ENCODE measurements at places on chromosomes 12 and 14.

- DNase-seq, result peak; percentile 40
Observed at GRCh38 chr12:90013409-90013808, 304.8 kb upstream of the ATP2B1 start.

DNA sequence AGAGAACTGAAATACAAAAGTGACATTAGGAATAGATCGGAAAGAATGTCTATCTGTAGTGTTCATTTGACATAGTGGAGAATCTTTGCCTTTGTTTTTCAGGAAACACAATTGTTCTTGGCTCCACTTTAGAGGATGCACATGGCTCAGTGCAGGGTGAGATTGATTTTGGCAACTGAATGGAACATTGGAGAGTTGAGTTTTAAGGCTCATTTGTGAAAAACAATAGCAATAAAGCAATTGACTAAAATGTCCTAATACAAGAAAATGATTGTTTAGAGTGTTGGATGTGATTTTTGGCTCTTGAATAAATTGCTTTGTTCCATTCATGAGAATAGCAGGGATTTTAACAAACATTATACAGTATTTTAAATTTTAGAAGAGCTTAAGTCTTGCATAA is 116.4 kb downstream of the SLC38A1 start:
- no peak for DNase-seq

- DNase-seq, result no peak
Observed at GRCh38 chr12:120726510-120726793, 826 bp downstream of the ACADS start.

DNA sequence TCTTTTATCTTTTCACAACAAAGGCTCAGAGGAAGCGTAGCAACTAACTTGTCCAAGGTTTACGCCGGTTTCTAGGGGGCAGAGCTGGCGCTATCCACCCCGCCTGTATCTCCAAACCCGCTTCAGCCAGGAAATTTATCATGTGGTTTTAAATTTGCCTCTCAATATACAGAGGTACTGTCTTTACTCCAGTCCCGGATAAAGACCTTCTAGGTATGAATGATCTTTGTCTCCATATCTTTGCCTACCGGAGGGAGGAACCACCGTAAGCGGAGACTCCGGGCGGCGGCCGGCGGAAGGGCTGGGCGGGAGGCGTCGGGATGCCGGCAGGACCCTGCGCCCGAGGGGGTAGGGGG is 693 bp upstream of the RIMKLB start:
- DNase-seq, result peak; percentile 52

DNA sequence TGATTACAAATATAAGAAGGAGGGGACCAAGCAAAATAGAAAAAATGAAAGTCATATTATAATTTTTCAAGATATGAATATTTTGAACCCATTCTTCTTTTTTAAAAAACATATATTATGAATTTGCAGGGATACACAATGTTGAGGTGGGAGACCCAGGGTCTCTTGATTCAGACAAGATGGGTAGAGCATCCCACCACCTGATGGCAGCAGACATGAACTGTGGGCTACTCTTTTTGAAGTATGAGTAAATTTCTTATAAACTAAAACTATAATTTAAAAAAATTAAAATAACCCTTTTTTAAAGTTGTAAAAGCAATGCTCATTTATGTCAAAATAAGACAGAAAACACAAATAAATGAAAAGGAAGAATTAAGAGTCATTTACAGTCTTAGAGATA is 202.7 kb upstream of the PRICKLE1 start:
- no peak for DNase-seq

- no peak for DNase-seq
Observed at GRCh38 chr12:6695313-6696045, 5.1 kb downstream of the PIANP start.

- DNase-seq, result no peak
Observed at GRCh38 chr12:19196959-19197630, 67.6 kb downstream of the PLEKHA5 start.

Measured in CD4-positive, alpha-beta T cell treated with Interleukin-21 for 1 hour (primary cell).